ENCODE measurements at places on chromosomes 11 and 22.

DNA sequence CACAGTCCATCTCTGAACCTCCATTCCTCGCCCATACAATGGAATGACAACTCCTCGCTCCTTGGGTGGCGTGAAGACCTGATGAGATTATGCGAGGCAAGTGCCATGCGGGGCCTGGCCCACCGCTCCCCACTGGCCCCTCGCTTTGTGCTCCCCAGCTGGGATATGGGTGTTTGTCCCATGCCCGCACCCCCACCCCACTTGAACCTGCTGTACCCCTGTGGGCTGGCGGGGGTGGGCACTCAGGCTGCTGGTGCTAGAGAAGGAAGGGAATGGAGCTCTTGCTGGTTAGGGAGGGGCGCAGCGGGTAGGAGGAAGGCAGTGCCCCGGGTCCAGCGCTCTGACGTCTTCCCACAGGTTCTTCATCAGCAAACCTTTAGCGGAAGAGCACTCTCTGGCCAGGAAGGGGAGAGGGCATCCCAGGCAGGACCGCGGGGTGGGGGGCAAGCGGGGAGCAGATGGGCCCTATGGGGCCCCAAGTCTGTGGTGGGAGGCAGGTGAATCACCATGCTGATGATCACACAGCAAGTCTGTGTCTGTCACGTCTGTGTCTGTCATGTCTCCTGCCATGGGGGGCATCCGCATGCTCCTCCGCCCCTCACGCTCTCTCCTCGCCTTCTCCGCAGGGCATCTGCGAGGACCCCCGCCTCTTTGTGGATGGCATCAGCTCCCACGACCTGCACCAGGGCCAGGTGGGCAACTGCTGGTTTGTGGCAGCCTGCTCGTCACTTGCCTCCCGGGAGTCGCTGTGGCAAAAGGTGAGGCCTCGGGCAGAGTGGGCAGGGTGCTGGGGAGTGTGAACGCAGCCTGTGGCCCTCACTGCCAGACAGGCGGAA, 9.4 kb upstream of the OMP start:
- H3K4me1 ChIP-seq, result peaks cover 8% of the 10 kb centered on the region
- no peak for DNase-seq
- no peaks in the 10 kb centered on the region for H3K27me3 ChIP-seq
- H3K36me3 ChIP-seq, result no peaks in the 10 kb centered on the region

DNA sequence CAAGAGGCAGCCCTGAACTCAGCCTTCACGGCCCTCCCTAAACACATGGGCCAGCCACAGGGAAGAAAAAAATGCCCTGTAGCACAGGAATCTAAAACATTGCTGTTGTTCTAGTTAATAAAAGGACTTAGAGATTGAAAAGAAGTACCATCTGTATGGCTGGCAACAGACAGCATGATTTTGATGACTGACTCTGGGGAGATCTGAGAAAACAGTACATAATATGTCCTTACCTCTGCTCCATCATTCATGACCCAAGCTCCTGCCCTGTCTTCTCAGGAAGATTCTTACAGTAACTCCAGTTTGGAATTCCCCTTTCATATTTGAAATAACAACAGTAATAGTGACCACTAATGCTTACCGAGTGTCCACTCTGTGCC, 244.2 kb downstream of the ETS1 start:
- H3K27me3 ChIP-seq, result no peaks in the 10 kb centered on the region
- H3K4me1 ChIP-seq, result peaks cover 72% of the 10 kb centered on the region
- no peak for DNase-seq
- peak overlapping the region; percentile 97 for H3K27ac ChIP-seq
- peak overlapping the region; percentile 72 for H3K4me3 ChIP-seq

GRCh38 chr11:107683061-107683460, 28.8 kb downstream of the SLN start:
- H3K27ac ChIP-seq, result no peak overlapping the region
- no peaks in the 10 kb centered on the region for H3K27me3 ChIP-seq
- H3K4me3 ChIP-seq, result no peak overlapping the region
- no peaks in the 10 kb centered on the region for H3K36me3 ChIP-seq
- H3K4me1 ChIP-seq, result no peaks in the 10 kb centered on the region

GRCh38 chr22:32414191-32414590, 2.1 kb upstream of the RTCB start:
- H3K4me1 ChIP-seq, result peaks cover 29% of the 10 kb centered on the region
- peaks cover 9% of the 10 kb centered on the region for H3K27me3 ChIP-seq
- H3K4me3 ChIP-seq, result no peak overlapping the region
- no peak for DNase-seq
- peaks cover 9% of the 10 kb centered on the region for H3K36me3 ChIP-seq
- H3K27ac ChIP-seq, result no peak overlapping the region

GRCh38 chr22:27867085-27867952, 51.7 kb downstream of the PITPNB start:
- DNase-seq, result peak; percentile 46
- peak overlapping the region; percentile 32 for H3K4me3 ChIP-seq
- no peaks in the 10 kb centered on the region for H3K27me3 ChIP-seq
- H3K36me3 ChIP-seq, result peaks cover 34% of the 10 kb centered on the region
- H3K27ac ChIP-seq, result peak overlapping the region; percentile 88

DNA sequence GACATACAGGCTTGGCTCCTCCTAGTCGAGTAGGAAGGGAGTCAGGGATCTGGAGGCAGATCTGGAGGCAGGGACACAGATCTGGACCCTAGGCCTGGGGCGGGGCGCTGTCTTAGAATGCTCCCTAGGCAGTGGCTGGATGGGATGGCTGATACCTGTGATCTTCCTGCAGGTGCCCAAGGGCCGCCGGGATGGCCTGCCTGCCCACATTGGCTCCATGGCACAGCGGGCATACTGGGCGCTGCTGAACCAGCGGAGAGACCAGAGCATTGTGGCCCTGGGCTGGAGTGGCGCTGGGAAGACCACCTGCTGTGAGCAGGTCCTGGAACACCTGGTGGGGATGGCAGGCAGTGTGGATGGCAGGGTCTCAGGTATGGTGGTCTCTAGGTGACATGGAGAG, 35.4 kb downstream of the MYO18B start:
- H3K4me1 ChIP-seq, result peaks cover 7% of the 10 kb centered on the region
- no peak overlapping the region for H3K4me3 ChIP-seq
- no peak for DNase-seq
- H3K36me3 ChIP-seq, result no peaks in the 10 kb centered on the region

GRCh38 chr22:26949193-26949592, 291.8 kb downstream of the MIAT start:
- H3K27me3 ChIP-seq, result peaks cover 32% of the 10 kb centered on the region
- H3K27ac ChIP-seq, result no peak overlapping the region
- no peaks in the 10 kb centered on the region for H3K36me3 ChIP-seq
- no peak overlapping the region for H3K4me3 ChIP-seq
- H3K4me1 ChIP-seq, result no peaks in the 10 kb centered on the region

DNA sequence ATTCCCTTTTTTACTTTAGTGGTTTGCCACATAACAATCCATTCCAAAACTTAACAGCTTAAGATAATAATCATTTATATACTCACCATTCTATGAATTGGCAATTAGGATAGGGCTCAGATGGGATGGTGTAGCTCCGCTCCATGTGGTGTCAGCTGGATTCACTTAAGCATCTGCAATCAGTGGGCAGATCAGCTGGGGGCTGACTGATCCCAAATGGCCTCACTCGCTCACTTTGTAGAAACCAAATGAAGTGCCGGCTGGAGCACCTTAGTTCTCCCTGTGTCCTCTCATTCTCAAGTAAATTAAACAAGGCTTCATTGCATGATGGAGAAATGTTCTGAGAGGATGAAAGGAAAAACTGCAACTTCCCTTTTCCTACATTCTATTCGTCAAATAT, 161.4 kb downstream of the WT1 start:
- H3K4me3 ChIP-seq, result no peak overlapping the region
- H3K27me3 ChIP-seq, result peaks cover 26% of the 10 kb centered on the region
- H3K36me3 ChIP-seq, result no peaks in the 10 kb centered on the region
- H3K27ac ChIP-seq, result no peak overlapping the region
- H3K4me1 ChIP-seq, result no peaks in the 10 kb centered on the region
